Activated CD4-positive, alpha-beta T cell treated with anti-CD3 and anti-CD28 coated beads for 36 hours (primary cell): ENCODE measurements at places on chromosomes 2 and 18.
A peak's percentile ranks its signal among the peaks of the same experiment; 100 is the strongest.

DNA sequence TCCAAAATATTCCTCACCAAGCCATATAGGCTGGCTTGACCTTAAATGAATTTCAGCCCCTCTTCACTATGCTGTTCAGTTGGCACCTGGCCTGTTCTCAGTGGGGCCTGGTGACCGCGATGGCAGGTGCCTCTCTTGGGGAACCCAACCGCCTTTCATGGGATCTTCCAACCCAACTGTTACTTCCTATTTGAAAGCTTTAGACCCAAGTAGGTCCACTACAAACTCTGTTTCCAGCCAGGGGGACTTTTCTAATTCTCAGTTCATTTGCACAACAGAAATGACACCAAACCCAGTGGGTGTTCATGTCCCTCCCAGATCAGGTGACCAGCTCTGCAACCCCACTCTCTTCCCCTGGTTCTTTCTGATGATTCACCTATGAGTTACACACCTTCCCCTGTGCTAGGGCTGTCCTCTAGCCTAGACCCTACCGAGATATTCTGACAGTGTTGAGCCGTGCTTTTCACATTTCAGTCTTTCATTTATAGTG, 35.6 kb upstream of the NDUFV2 start:
- no peak for DNase-seq

DNA sequence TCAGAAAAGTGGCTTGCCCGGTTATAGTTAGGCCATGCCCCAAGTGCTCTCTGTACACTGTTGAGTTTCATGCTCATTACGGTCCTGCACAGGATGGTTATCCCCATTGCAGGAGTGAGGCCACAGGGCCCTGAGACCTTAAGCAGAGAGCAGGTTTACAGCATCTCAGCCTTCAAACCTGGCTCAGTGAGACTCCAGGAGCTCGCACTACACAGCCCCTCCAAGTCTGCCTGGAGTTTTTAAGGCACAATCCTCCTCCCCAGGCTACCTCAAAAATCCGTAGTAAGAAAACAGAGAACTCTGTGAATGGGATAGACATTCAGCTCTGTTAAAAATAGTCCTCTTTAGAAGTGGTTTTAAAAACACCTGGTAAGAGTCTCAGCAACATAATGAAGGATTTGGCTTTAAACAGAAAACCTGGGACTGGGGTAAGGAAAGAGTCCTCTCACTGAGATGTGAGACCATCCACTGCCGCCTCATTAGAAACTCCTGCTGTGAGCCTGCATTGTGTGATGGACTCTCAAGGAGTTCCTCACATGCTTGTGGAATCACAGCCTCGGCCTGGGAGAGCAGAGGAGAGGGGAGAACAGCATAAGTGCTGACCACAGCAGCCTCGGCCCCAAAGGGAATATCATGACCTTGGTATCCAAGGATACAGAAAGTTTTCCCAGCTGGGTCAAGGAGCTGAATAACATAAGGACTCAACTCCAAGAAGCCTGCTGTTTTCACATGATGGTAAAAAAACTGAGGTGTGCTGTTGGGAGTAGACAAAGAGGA, 214.8 kb downstream of the ATAD2B start:
- DNase-seq, result no peak

GRCh38 chr2:42721898-42722297, 42.0 kb downstream of the OXER1 start:
- DNase-seq, result no peak

- peak; percentile 56 for DNase-seq
These were observed 36.3 kb downstream of the MOGAT1 start for GRCh38 chr2:222707689-222708273.

DNA sequence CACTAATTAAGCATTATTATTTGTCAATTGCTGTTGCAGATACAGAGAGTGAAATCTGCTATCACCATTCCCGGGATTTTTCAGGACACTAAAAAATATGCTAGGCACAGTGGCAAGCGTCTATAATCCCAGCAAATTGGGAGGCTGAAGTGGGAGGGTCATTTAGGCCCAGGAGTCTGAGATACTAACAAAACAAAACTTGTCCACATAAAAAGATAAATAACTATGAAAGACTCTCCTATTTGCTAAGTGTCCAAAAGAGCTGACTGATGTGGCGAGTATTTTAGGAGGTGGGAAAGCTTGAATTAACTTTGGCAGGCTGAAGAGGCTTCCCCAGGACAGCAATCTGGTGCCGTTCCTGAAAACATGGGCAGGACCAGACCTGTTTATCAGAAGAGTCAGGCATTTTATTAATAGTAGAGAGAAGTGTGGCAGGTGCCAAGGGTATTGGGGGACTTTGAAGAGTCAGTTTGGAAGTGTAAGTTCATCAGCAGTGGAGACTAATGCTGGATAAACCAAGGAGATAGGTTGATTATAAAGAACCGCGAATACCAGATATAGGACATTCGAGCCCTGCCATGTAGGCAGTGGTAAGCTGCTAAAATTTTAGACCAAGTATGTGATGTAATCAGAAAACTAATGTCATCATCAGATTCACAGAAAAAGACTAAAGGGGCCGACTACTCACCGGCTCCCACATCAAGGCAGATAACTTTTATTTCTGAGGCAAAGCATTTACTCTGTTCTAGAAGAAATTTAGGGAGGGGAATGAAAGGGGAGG, 201.8 kb downstream of the EPHA4 start:
- DNase-seq, result no peak

DNA sequence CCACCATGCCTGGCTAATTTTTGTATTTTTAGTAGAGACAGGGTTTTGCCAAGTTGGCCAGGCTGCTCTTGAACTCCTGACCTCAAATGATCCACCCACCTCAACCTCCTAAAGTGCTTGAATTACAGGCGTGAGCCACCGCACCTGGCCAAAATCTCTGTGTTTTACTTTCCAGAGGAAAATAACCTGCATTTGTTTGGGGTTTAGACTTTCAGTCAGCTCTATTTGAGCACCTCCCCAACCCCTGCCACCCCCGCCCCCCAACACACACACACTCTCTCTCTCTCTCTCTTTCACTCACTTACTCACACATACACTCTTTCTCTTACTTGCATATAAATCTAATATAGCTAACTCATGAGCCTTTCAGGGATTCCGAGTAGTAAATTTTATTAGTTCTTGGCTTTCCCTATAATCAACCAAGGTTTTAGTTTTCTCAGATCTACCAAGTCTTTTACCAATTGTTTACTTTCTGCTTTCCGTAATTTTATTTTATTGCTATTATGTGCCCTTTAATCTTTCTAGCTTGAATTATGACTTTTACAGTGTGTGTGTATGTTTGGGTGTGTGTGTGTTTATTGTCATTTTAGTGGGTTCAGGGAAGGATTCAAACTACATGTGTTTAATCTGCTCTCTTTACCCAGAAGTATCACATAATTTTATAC, 24.5 kb downstream of the MFSD6 start:
- peak; percentile 30 for DNase-seq

DNA sequence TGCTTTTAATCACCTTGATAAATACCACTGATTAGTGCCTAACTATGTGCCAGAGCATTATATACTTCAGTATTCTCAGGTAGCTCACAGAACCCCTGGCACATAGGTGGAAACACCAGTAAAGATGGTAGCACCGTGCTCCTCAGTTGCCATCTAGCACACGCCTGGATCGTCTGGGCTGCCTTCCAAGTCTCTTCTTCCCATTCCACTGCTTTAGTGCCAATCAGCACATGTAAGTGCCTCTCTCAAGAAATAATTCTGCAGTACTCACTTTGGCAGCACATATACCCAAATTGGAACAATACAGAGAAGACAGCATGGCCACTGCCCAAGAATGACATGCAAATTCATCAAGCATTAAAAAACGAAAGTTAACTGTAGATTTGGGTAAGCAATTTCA, 13.0 kb downstream of the POLR2D start:
- no peak for DNase-seq

DNA sequence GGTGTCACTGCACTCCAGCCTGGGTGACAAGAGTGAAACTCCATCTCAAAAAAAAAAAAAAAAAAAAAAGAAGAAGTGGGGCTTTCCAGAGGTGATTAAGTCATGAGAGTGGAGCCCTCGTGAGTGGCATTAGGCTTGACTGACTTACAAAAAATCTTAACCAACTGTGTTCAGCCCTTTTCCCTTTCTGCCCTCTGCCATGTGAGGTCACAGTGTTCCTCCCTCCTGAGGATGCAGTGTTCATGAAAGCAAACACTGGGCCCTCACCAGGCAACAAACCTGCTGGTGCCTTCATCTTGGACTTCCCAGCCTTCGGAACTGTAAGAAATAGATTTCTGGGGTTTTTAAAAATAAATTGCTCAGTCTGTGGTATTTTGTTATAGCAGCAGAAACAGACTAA, 37.0 kb upstream of the METTL21A start:
- peak; percentile 12 for DNase-seq

DNA sequence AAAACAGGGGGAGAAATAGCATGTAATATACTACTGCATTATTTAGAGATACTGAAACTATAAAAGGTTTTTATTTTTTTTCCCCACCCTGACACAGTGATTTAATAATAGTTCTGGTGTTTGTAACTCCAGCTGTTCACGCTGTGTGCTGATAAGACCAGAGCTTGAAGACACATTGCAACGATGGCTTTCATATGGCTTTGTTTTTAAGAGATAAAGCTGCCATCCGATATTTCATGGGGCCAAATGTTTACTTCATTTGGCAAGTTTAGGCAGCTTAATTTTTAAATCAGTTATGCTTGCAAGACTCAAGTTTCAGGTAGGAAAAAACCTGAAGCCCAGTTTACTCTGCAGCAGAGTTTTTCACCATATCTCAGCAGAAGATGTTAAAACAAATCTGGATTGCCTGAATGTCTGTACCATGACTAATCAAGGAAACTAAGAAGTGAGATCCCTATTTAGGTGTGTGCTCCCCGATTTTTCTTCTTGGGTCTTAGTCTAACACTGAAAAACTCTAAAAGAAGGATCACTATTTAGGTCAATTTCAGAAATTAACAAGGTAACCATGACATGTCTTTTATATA, 508.6 kb downstream of the PARD3B start:
- no peak for DNase-seq

- no peak for DNase-seq
These were observed 110.3 kb downstream of the SMAD7 start for GRCh38 chr18:48840491-48840877.

GRCh38 chr2:153487448-153487847, 8.9 kb upstream of the RPRM start:
- DNase-seq, result no peak

DNA sequence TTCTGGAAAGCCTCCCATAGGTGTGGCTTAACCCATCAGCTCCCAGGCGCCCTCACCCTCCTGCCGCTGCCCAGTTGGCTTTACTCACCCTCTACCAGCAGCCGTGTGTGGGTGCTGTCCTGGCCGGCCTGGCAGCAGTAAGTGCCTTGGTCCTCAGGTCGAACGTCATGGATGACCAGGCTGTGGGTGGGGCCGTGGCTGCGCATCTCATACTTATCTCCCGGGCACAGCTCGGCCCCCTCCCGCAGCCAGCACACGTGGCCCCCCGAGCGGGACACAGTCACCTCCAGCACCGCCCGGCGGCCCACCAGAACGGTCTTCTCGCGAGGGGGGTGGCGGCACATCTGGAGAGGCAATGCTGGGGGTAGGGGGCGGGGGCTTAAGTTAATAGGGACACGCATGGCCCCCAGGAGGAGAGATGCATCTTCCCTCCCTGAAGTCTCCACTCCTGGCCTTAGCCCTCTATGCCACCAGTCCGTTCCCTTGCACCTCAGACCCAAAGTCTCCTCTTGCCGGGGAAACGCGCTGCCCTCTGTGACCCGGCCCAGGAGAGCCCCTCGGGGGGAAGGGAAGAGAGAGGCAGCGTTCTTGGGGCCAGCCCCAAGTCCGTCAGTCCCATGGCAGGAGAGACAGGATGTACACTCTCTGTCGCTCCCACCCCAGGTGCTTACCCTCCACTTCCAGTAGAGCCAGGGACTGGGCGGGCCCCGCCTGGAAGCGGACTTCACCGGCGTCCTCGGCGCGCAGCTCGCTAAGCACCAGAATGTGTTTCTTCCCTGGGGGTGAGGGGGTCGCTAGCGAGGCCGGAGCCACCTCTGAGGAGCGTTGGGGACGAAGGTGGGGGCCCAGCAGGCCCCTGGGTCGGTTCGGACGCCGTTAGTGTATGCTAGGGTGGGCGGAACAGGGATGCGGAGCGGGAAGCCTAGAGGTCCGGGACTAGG, 7.9 kb downstream of the TMEM198 start:
- peak; percentile 49 for DNase-seq

- DNase-seq, result no peak
These were observed 301.8 kb upstream of the ACVR2A start for GRCh38 chr2:147543056-147543455.

GRCh38 chr2:217142649-217143266, 282.9 kb upstream of the TNP1 start:
- DNase-seq, result peak; percentile 57

GRCh38 chr2:75799859-75800258, 89.1 kb upstream of the GCFC2 start:
- no peak for DNase-seq

DNA sequence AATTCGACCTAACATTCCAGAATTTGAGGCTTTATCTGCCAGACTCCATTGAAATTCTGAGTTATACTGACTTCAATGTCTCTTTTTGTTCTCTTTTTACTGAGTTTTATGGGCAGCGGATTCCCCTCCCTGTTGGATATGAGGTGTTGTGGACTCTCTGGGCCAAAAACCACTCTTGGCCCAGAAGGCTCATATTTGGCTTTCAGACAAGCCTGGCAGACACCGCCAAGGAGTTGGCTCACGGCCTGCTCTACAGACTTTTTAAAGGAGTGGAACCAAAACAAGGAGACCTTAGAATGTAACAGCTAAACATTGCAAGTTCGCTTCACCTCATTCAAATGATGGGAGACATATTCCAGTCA, 206.4 kb upstream of the NCKAP5 start:
- no peak for DNase-seq

- no peak for DNase-seq
These were observed 85.1 kb downstream of the GREB1L start for GRCh38 chr18:21327101-21327500.

DNA sequence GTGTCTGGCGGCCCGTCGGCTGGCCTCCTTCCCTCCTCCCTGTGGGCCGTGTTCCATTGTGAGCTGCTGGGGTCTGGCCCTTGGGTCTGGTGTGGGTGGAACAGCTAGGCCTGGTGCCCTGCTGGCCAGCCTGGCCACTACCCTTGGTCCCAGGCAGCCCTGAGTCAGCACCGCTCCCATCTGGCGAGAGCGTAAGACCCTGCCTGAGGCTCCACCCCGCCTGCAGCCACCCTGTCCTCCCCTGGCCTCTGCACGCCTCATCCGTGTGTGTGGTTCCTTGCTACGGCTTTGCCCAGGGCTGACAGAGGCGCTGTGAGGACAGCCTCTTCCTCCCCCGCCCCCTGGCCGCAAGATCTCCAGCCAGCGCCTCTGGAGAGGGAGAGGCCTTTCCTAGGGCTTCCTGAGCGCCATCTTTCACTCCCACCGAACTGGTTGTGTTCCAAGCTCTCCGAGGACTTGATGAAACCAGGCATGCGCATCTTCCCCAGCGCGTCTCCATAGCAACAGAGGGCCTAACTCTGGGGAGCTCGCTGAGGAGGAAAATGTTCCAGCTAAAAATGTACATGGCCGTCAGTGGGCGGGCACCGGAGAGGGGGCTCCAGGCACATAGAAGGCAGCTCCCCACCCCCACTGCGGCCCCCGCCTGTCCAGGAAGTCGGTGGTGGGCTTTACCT, 83.0 kb downstream of the STPG4 start:
- no peak for DNase-seq

DNA sequence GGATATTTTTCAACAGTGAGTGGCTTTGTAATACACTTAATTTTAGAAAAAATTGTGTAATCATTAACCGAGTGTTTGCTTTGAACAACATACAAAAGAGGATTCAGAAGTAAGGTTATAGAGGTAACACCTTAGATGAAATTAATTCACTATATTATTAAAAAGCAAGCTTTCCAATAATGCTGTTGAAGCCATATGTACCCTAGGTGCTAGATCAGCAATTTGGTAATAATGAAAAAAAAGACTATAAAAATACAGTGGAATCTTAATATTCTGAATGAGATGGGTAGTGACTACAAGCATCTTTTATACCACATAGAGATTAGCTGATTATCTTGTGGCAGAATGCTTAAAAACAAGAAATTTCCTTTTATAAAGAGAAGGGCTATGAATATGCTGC, 115.1 kb upstream of the FAM136A start:
- no peak for DNase-seq
